ENCODE measurements at places on chromosomes 11 and 22.

GRCh38 chr22:29833392-29833965, 4.6 kb downstream of the ASCC2 start:
- no peak for DNase-seq

DNA sequence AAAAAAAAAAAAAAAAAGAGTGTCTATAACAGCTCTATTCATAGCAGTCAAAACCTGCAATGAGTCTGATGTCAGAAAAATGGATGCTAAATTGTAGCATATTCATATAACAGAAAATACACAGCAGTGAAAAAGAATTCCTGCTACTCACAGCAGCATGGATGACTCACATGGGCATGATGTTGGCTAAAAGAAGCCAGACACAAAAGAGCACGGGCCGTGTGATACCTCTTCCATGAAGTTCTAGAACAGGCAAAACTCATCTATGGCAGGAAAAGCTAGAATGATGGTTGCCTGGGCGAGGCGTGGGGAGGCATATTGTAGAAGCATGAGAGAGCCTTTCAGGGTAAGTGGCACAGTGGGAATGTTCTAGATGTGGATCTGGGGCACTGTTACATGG, 18.9 kb downstream of the PLAAT3 start:
- no peak for DNase-seq

- DNase-seq, result no peak
These were observed 61.8 kb downstream of the SMIM38 start for GRCh38 chr11:69217276-69218105.

GRCh38 chr11:6962141-6962540, 35.9 kb downstream of the ZNF215 start:
- DNase-seq, result no peak

DNA sequence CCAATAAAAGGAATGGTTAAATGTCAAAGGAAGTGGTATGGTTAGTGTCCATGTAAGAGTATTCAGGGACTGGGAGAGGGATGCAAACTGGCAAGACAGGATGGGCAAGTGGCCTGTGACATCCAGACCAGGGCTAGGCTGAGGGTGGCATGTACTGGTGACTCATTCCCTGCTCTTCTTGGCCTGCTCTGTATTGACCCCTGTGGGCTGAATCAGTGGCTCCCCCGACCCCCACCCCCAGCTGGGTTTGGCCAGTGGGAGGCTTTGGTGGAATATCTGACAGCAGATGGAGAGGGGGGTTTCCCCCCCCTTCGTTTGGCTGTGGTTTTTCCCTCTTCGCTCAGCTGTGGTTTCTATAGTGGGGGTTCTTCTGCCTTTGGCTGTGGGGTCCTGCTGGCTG, 87.7 kb downstream of the CSNK2A3 start:
- no peak for DNase-seq

DNA sequence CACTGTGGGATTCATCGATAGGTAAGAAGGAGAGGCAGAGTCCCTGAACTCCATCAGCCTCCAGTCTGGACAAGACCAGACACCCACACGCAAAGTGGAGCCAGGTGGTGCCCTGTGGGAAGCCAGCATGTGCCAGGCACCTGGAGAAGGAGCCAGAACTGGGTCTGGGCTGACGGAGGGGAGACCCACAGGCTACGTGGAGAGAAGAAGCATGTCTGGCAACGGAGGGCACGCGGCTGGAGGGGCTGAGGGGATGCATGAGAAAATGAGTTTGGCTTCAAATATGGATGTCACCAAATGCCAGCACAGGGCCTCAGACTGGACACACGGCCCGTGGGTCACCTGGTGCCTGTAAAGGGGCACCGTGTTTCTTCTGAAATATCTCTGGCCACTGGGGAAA, 55.7 kb downstream of the LINC01488 start:
- DNase-seq, result no peak
